ENCODE measurements at places on chromosomes 13 and 19.

GRCh38 chr19:55284405-55285058, 735 bp downstream of the BRSK1 start:
- no peak for DNase-seq

DNA sequence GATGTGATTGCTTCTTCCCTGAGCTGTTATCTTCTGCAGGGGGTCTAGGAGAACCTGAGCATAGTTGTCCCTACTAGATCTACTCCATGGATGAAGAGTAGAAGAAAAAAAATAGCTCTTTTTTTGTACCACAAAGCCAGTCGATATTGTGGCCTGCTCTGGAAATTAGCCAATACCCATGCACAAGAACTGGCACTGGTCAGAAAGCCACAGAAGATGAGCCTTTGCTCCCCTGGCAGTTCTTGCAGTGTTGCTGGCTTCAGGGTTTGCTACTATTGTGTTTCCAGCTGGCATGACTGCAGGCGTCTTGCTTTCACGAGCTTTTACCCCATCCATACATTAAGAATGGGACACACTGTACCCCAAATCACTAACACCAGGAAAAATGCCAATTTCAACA, 547.7 kb upstream of the KLF12 start:
- no peak for DNase-seq

DNA sequence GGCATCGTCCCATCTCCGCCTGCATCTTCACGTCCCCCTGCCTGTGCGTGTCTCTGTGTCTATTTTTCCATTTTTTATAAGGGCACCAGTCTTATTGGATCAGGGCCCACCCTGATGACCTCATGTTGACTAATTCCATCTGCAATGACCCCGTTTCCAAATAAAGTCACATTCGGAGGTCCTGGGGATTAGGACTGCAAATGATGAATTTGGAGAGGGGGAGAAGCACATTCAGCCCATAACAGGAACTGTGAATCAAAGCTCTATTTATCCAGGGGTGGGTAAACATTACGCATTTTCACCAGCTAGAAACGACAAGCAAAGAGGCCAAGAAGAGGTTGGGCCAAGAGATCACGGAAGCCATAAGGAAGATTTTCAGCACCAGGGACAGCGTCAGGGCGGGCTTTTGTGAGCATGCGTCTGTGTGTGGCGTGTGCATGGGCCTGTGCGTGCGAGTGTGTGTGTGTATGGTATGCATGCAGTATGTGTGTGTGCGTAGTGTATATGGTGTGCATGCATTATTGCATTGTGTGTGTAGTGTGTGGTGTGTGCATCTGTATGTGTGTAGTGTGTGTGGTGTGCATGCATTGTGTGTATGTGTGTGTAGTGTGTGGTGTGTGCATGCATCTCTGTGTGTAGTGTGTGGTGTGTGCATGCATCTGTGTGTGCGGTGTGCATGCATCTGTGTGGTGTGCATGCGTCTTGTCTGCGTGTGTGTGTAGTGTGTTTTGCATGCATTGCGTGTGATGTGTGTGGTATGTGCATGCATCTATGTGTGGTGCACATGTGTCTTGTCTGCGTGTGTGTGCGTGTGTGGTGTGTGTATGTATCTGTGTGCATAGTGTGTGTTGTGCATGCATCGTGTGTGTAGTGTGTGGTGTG, 19.6 kb downstream of the CELF5 start:
- DNase-seq = peak; percentile 89

- DNase-seq = no peak
Observed at GRCh38 chr13:64817691-64818090, 2412.4 kb downstream of the PCDH9 start.

DNA sequence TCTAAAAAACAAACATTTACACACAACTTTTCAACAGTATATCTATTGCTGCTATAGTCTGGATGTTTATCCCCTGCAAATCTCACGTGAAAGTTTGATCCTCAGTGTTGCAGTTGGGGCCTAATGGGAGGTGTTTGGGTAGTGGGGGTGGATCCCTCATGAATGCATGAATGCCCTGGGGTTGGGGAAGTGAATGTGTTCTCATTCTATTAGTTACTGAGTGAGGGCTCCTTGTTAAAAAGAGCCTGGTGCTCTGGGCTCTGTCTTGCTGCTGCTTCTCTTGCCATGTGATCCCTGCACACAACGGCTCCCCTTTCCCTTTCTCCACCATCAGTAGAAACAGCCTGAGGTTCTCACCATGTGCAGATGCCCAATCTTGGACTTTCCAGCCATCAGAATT, 242.7 kb upstream of the HTR2A start:
- DNase-seq = no peak

GRCh38 chr19:9808855-9809824, 9.7 kb downstream of the FBXL12 start:
- DNase-seq = no peak

DNA sequence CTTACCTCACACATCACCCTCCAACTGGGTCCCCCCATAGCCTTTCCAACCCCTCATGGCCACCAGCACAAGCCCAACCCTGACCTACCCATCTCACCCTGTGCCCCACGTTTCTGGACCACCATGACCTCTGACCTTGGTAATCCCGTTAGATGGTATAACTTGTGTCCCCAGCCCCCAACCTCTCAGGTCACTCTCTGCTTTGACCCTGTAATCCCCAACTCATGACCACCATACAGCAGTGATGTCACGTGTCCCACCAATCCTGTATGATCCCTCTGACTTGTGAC, 8.5 kb downstream of the KLC3 start:
- no peak for DNase-seq

- peak; percentile 98 for DNase-seq
Observed at GRCh38 chr19:12840091-12841079, 2.1 kb downstream of the MAST1 start.

DNA sequence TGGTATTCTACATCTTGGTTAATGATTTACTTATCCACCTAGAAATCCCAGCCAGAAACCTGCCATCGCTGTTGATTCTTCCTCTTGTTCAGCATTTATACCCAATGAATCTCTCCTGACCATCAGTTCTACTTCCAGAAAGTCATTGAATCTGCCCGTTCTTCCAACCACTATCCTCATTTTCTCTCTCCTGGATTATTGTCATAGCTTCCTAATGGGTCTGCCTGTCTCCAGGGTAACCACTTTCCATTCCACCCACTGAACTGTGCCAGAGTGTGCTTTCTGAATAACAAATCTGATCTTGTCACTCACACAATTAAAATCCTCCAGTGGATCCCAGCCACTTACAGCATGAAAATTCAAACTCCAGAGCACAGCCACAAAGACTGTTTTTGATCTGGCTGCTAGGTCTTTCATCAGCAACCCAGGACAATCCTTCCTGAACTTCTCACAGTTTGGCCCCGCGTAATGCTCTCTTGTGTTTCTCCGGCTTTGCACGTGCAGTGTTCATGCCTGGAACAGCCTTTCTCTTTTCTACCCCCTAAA, 330.6 kb downstream of the SPRY2 start:
- DNase-seq = no peak

DNA sequence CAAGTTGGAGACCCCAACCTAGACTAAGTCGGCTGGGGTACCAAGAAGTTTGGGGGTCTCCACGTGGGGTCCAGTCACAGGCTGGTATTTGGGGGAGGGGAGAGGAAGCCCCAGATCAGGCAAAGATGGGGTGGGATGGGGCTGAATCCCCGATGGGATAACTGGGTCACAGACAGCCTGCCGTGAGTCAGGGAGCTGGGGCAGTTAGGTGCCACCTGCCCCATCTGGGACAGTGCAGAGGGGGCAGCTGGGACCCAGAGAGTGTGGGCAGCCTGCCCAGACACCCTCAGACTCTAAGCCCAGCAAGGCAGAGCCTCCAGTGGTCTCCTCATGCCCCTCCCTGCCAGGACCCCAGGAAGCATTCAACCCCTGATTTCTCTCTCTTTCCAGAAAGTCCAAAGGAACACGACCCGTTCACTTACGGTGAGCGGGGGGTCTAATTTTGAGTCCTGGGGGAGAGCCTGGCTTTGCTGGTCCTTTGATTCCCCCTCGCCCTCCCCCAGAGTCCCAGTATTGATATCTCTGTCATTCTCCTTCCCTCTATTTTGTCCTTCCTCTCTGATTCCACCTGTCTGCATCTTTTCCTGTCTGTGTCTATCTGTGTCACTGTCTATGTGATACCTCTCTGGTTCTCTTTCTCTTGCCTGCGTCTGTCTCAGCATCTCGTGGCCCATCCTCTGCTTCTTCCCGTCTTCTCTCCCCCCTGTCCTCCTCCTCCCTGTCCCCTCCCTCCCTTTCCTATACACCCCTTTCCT, 1.8 kb downstream of the FXYD1 start:
- no peak for DNase-seq

GRCh38 chr13:37701972-37702371, 103.4 kb upstream of the POSTN start:
- no peak for DNase-seq

GRCh38 chr13:32081591-32081990, 50.0 kb downstream of the FRY start:
- DNase-seq = no peak

DNA sequence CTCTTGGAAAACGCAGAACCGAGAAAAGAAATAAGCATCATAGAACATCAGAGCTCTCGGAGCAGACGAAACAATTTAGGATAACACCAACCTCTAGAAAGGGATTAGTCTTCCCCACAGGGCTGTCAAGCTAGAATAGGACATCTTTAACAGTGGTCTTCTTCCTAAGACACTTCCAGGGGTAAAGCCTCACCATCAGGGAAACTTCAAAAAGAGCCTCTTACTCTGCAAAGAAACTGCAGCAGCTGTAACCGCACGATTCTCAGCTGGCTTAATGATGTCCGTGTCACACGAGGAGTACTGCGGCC, 642 bp downstream of the ZNF571 start:
- no peak for DNase-seq

- peak; percentile 86 for DNase-seq
Observed at GRCh38 chr19:33302175-33302973, at the start of gene CEBPA. CEBPA (minus strand) TSS chr19:33302534; CDS start chr19:33302414, 120 bp downstream.

DNA sequence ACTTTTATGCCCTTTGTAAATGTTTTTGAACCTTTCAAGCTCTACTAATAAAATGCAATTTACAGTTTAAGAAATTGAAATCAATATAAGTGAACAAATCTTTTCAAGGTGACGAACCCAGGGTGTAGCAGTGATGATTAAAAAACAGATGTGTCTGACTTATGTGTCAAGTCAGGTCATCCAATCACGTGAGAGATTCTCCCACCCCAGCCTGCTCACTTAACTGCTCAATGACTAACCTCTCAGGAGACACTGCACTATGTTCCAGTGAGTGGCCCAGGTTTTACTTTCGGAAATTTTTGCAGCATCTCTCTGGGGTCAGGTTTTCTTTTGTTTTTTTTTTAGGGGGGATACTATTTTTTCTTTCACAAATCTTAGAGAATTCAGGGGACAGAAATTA, 60.7 kb downstream of the ZNF429 start:
- no peak for DNase-seq

DNA sequence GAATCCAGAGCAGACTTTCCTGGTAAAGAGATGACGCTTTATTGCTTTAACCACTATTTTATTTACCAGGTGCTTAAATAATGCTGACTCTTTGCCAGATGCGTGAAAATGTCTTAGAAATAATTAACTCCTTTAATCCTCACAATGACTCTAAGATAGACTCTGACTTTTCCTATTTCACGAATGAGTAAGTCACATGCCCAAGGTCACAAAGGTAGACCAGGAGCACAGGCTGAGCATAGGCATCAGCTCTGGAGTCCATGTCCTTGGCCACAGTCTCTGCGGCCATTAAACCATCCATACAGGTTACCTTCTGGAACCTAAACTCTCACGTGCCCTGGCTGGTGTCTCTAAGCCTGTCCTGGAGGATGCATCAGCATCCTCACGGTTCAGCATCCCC, 87.3 kb downstream of the ERCC5 start:
- DNase-seq = no peak

GRCh38 chr19:29606420-29606747, 301 bp downstream of the POP4 start:
- no peak for DNase-seq

GRCh38 chr19:55624109-55625003, at the start of gene ZNF784:
ZNF784 (minus strand) TSS chr19:55624566; CDS start chr19:55624561, 5 bp downstream.
- DNase-seq = peak; percentile 98

DNA sequence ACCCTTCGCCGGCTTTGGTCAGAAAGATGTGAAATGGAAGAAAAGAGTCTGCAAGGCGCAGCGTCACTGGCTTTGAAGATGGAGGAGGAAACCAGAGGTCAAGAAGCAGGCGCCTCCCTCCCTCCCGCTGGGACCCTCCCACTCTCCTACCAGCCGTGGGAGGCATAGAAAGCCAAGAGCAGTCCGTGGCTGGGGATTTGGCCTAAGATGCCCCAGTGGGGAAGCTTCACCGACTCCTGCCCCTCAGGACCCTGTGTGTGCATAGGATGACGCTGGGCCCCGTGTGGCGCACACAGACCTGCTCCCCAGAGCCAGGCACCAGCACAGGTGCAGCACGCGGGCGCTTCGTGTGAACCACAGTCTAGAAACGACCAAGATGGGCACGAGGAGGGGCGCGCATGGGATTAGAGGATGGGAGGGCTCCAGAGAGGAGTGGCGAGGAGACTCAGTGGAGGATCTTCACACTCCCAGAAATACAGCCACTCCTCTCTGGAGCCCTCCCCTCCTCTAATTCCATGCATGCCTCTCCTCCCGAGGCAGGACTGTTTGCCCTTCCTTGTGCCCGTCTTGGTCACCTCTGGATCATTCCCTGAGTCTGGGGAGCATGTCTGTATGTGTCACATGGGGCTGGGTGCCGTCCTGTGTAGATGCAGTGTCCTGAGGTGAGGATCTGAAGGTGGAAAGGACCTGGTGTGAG, 194.3 kb downstream of the TEX29 start:
- DNase-seq = no peak

DNA sequence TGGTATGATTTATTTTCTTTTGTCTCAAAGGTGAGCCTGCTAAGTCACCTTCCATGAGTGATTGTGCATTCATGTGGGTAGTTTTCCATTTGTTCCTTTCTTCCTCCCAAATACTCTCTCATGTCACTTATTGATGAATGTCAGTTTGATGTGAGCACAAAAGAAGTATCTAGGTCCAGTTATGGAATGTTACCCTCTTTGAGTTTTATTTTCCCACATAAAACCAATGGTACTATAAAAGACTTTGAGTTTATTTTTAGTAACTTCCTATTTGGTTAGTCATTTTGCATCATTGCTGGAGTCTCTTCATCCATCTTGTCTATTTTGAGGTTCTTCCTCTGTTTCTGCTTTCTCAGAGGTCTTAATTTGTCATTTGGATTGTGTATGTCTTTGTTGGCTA, 321.3 kb downstream of the GPC6 start:
- DNase-seq = no peak

- no peak for DNase-seq
Observed at GRCh38 chr19:15122331-15123030, 15.3 kb downstream of the SYDE1 start.

- no peak for DNase-seq
Observed at GRCh38 chr19:53123400-53123799, 9.3 kb downstream of the ZNF415 start.

DNA sequence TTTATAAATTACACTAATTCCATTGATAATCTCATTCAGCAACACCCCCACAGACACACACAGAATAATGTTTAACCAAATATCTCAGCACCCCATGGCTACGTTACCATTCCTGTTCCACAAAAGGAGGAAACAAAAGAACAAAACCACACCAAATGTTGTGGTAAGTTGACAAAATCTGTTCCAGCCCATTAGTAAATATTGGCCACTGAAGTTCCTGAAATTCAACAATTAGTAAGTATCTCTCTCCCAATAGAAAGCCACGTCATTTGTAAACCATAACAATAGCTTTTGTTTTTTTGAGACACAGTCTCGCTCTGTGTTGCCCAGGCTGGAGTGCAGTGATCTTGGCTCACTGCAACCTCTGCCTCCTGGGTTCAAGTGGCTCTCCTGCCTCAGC, 2.3 kb upstream of the FCAR start:
- no peak for DNase-seq

GRCh38 chr19:2048959-2049740, 1.9 kb downstream of the MKNK2 start:
- DNase-seq = no peak

All from nephron progenitor cell (in vitro differentiated cells).